ENCODE measurements at places on chromosomes 16 and 17.
A peak's percentile ranks its signal among the peaks of the same experiment; 100 is the strongest.

- DNase-seq: no peak
These were observed 32.7 kb downstream of the ITGB3 start for GRCh38 chr17:47286198-47286914.

DNA sequence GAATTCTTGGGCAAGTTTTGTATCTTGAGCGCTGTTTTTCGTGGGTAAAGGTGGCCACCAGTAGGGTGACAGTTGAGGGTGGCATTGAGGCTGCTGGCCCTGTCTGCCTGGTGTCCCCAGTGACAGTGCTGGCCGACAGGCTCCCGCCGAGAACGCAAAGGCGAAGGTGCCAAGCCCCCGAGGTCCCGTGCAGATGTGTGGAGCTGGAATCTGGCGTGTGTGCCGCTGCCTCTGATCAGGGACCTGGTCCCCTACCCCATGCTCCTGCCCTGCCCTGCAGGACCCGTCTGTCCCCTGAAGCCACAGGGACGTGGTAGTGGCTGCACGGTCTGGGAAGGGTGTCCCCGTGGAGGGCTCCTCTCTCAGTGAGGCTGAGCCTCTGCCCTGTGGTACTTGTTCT is 3.5 kb downstream of the UBE2I start:
- DNase-seq: no peak

GRCh38 chr17:11495613-11496012 is 102.7 kb upstream of the DNAH9 start:
- no peak for DNase-seq

GRCh38 chr17:44115585-44116415 is 7.6 kb downstream of the HDAC5 start:
- DNase-seq: no peak

- no peak for DNase-seq
These were observed 8.0 kb downstream of the EIF4A3 start for GRCh38 chr17:80138856-80139426.

- DNase-seq: peak; percentile 29
These were observed 100.6 kb downstream of the ZNF423 start for GRCh38 chr16:49755313-49755620.

- peak; percentile 96 for DNase-seq
These were observed at the start of gene RND2 for GRCh38 chr17:43024407-43025289. TSS of gene RND2 (plus strand) at chr17:43025231. CDS start at chr17:43025348, 117 bp downstream.

DNA sequence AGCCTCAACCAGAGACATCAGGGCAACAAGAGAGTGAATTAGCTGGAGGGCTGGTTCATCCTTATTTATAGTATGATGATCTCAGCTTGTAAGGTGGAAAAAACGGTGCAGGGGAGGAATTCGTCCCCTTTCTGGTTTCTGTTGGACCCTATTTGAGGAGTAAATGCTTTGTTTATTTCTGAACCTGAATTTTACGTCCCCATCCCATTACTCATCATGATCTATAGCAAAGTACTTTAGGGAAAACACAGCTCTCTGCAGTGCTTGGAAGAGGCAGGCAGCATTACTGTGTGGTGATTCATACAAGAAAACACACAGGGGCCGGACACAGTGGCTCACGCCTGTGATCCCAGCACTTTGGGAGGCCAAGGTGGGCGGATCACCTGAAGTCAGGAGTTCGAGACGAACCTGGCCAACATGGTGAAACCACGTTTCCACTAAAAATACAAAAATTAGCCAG is 8.0 kb upstream of the VAT1L start:
- DNase-seq: no peak

DNA sequence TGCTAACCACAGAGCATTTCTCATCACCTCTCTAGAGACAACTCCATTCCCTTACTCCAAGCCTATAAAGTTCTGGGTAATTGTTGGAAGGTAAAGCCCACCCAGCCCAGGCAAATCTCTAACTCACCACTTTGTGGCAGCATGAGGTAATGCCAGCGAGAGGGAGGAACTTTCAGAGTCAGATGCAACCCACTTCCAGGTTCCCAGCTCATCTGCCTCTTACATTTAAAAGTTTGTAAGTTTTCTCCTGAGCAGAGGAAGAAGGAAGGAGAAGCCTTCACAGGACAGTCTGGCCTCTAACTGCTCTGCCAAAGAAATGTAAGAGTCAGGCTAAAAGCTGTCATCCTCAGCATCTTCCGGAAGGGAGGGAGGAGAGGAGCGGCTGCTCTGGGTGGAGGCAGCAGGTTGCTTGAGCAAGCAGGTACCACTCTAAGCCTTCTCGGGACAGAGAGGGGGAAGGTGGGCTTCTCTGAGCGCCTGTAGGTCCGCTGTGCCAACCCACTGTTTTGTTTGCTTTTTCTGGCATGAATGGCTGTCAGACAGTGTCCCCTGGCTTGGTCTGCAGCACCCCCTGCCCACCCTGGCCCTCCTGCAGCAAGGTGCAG is 1.0 kb downstream of the ZNF319 start:
- no peak for DNase-seq

GRCh38 chr16:80656711-80657150 is 115.9 kb downstream of the DYNLRB2 start:
- DNase-seq: no peak

- DNase-seq: no peak
These were observed 7.8 kb downstream of the TEX14 start for GRCh38 chr17:58684003-58684402.

DNA sequence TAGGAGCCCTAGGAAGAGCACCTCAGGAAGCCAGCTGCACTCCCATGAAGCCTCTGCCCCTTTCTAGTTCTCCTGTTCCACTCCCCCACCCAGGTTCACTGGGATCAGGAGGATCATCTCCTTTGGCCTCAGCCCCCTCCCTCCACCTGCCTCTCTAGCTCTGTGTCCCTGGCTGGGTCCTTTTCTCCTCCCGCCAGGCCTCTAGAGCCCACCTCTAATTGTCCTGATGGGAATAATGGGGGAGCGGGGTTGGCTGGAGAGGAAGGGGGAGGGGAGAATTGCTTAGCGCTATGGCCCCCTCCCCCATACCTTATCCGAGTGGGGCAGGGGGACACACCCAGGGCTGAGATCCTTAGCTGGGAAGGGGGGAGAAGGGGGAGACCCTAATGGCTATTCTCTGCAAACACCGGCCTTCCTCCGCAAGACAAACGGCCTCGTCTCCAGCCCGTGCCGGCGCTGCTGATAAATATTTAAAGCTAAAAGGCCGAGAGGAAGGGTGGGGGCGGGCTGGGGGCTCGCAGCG is 997 bp downstream of the HOXB7 start:
- no peak for DNase-seq

GRCh38 chr16:14609716-14610115 is 20.3 kb downstream of the PARN start:
- no peak for DNase-seq

GRCh38 chr17:177762-178161 is 3.7 kb downstream of the DOC2B start:
- DNase-seq: no peak

DNA sequence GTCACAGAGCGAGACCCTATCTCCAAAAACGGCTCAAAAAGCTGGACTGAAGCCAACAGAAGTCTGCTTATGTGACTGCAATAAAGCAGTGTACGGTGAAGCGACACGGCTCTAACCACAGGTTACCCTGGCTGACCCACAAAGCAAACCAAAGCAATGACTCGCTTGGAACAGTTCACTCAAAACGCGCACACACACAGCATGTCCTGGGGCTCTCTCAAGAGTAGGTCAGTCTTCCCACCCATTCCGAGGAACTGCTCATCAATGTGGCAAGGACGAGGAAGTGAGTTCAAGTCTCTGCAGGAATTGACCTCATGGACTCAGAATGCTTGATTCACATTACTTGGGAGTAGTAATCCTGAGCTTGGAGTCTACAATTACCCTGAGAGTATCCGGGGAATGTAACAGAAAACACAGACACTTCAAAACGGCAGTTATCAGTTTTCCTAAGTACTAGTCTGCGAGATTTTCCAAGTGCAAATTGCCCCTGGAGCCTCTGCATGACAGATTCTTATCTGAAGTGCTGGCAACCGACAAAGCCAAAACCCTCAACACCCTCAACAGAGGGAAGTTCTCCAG is 25.4 kb downstream of the PELP1 start:
- DNase-seq: no peak

GRCh38 chr17:16033729-16034349 is 34.2 kb downstream of the TTC19 start:
- DNase-seq: no peak

GRCh38 chr16:83661656-83662055 is 146.1 kb upstream of the HSBP1 start:
- DNase-seq: no peak

DNA sequence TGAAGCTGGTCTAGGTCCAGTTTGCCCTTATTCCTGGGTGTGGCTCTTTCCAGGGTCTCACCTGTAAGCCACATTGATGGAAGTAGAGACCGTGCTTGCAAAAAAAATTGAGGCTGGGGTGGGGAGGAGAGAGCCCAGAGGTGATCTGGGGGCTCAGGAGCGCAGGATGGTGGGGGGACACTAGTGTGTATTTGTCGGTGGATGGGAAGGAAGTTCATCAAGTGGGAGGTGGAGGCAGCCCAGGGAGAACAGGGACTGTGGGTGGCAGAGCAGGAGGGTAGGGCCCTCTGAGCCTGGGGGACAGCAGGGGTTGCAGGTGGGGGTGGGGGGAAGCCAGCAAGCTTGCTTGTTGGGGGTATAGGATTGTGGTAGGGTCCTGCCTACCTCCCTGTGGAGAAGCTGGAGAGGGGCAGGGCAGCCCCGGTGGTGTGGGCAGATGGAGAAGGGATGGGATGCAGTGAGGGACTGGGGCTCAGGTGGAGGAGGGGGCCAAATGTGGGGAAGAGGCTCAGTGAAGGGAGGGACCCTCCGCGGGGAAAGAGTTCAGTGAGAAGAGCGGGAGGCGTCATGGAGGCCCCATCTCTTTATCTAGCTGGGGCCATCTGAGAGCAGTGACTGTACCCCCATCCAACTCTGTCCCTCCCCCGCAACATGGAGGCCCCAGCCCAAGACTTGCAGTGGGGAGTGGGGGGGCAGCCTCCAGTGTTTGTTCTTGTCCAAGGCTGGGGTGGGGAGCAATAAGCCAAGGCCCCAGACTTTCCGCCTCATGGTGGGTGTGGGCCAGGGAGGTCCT is 17.2 kb upstream of the TMEM92 start:
- no peak for DNase-seq

- no peak for DNase-seq
These were observed 722.0 kb upstream of the SOX9 start for GRCh38 chr17:71398800-71399219.

- no peak for DNase-seq
These were observed 36.6 kb downstream of the TOM1L2 start for GRCh38 chr17:17935321-17936271.

DNA sequence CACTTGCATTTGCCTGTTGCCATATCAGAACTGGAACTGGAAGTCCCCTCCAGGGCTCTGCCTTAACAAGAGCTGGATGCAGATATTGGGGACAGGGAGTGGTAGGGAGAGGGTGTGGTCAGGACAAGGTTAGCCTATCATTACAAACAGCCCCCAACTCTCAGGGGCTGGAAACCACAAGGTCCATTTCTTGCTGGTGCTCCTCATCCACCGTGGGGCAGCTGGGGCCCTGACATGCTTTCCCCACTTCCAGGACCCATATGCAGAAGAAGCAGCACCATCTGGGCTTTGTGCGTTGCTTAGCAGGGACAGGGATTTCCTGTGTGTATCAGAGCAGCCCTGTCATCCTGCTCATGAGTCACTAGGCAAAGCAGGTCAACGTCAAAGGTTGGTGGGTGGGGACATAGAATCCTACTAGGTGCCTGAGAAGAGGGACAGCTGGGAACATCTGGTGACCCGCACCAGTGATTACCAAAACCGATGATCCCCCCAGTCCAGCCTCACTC is 26.9 kb downstream of the RGS9 start:
- DNase-seq: no peak

- no peak for DNase-seq
These were observed 64.5 kb upstream of the MED9 start for GRCh38 chr17:17412326-17412725.

DNA sequence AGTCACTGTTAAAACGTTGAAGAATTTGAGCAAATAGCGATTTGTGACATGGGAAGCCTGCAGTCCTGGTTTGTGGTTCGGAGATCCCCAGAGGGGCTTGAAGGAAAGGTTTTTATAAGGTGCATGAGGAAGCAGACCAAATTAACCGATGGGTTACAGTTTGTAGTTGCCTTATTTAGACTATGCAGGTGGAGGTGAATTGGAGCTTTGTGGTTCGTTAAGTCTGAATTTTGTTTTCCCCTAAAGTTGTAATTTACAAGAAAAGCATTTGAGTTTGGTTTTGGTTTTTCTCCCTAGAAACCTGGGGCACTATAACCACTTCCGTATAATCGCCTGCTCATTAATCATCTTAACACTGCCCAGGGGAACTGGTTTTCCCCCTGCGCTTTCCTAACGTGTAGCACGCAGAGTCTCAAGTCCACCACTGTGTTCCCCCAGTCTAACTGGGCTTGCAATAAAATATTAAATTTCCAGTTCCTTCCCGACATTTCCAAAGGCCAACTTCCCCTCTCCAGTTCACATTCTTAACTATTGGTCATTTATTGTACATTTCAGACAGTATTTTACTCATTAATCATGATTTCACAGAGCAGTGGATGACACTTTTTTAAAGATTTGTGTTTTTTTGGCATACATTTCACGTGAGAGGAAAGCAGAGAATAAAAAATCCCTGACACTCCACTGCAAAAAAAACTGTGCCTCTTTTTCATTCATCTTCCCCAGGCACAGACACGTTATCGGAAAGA is 932 bp downstream of the ZNF267 start:
- DNase-seq: peak; percentile 31

- no peak for DNase-seq
These were observed 64.7 kb downstream of the ADCY9 start for GRCh38 chr16:4051591-4051990.

GRCh38 chr17:13407381-13407780 is 194.3 kb downstream of the HS3ST3A1 start:
- DNase-seq: no peak

- DNase-seq: no peak
These were observed 4.4 kb downstream of the RPL3L start for GRCh38 chr16:1950047-1950446.

GRCh38 chr16:23920899-23921298 is 85.1 kb downstream of the PRKCB start:
- DNase-seq: no peak

DNA sequence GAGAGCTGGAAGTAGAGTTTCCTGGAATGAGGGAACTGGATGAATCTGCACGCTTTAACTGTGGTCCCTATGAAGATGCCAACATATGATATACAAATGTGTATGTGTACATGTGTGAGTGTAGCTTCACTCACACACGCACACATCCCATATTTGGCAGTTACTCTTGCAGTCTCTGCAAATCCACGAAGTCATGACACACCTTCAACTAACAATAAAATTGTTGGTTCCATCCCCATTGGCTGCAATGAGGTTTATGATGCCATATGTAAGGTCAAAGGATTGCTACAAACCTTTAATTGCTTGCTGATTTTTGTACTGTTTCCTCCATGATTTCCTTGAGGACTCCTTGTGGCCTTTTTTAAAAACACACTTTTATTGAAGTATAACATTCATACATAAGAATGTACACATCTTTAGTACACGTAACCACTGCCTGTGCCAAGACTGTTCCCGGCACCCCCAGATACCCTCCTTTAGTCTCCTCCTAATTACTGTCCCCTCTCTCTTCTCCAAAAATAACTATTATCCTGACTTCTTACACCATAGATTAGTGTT is 22.0 kb downstream of the MYO1D start:
- DNase-seq: no peak

GRCh38 chr17:39996800-39997199 is 16.2 kb downstream of the PSMD3 start:
- no peak for DNase-seq
